Stimulated activated CD8-positive, alpha-beta memory T cell treated with anti-CD3 and anti-CD28 coated beads, Interleukin-15, amount 100 ng/mL, for 1 hour (primary cell): ENCODE measurements at places on chromosomes 3 and 15.
A peak's percentile ranks its signal among the peaks of the same experiment; 100 is the strongest.

DNA sequence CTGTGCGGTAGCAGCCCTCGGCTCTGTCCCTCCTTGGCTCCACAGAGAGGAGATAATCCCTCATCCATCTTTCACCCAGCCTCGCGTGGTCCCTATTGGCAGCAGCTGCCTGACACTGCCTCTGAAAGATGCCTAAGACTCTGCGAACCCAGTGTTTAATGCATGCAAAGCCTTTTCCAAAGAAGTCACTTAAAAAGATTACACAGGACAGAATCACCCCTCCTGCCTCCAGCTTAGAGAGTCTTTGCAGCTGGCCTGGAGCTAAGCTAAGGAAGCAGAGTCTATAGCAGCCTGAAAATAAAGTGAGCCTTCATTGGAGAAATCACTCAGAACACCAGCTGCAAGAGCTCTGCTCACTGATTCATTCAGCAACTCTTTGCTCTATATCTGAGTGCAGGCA is 247.2 kb downstream of the SHQ1 start:
- no peak for DNase-seq

- no peak for DNase-seq
Measured at GRCh38 chr3:124635169-124635539, 95.1 kb upstream of the UMPS start.

DNA sequence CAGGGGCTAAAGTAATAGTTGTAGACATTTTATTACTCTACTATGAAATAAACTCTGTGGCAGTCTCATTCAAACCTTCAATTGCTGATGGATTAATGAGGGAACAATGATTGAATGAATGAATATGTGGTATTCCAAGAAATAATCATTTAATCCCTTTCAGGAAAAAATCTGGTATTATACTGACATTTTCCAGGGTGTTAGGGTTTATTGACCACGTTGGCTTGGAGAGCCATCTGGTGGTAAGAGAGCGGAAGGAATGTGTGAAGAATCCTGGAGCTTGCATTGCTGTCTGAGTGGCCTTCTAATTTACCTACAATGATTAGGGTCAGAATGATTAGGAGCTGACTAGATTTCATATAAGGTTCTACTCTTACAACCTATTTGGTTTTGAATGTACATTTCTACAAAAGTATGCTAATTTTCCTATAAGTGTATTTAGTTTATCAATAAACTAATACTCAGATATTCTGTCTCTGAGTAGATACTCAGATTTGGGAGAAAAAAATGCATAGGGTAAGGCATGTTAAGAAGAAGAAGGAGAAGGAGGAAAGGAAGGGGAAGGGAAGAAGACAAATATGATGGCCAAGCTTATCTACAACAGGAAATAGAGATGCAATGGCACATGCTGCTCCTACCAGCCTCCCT is 249.9 kb downstream of the ROBO1 start:
- no peak for DNase-seq

- DNase-seq = no peak
Measured at GRCh38 chr3:183868796-183869195, 15.9 kb downstream of the PARL start.

DNA sequence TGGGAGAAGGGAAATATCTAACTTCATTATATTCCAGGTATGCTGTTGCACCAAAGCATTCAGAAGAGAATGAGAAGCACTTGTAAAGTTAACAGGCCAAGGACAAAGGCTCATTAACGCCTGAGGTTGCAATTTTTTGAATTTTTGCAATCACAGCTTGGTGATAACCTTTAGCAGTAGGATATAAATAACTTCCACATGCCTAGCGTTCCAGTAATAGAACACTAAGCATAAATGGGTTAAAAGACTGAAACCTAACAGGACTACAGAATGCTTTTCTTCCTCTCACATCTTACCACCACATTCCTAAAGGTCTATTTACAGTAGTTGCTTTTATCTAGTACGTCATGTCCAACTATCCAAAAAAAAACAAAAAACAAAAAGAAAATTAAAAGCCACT is 57.4 kb upstream of the IMPG2 start:
- no peak for DNase-seq

DNA sequence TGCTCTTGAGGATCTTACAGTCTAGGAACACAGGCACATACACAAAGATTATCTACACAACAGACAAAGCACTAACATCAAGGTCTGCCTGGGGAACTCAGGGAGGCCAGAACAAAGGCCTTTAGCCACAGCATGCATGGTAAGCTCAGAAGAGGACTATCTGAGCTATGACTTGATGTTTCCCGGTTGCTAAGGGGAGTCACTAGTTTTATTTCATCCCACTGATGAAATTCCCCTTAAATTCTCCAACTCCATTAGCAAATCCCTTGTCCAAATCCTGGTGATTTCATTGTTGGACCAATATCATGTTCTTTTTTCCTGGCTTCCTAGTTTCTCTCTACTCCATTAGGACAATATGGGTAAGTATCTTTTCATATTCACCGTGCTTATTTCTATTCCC is 23.3 kb downstream of the FBN1 start:
- no peak for DNase-seq

DNA sequence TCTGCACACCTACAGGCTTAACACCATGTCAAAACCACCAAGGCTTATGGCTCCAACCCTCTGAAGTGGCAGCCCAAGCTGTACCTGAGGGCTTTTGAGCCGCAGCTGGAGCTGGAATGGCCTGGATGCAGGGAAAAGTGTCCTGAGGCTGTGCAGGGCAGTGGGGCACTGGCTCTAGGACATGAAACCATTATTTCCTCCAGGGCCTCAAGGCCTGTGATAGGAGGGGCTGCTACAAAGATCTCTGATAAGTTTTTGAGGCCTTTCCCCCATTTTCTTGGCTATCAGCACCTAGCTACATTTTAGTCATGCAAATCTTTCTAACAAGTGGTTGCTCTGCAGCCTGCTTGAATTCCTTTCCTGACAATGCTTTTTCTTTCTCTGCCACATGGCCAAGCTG is 37.6 kb downstream of the SPATA16 start:
- DNase-seq = no peak

DNA sequence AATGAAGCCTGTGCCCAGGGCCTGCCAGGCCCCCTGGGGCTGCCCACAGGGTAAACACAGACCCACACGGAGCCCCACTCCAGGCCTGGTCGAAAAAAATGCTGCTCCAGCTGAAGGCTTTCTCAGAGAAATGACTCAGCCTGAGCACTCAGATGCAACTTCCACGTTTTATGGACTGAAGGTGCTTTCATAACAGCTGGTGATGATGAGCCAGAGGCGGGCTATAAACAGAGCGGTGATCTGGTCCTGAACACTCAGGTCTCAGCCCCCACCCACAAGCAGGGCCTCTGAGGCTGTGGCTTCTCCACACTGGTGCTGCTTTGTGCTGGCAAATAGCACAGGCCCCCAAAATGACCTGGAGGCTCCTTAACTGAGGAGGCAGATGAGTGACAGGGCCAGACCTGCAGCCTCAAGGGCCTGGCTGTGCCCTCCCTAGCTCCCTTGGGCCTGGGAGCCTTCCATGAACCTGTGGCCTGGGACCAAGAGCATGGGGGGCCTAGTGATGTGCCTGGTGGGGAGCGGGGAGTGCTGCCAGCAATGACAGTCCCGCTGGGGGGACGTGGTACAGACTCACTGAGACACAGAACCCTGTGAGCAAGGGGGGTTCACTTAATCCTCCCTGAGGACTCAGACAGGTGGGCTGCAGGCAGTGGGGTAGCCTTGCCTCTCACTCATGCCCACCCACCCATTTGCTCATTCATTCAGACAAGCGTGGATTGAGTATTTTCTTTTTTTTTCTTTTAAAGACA is 23.0 kb upstream of the FURIN start:
- no peak for DNase-seq

DNA sequence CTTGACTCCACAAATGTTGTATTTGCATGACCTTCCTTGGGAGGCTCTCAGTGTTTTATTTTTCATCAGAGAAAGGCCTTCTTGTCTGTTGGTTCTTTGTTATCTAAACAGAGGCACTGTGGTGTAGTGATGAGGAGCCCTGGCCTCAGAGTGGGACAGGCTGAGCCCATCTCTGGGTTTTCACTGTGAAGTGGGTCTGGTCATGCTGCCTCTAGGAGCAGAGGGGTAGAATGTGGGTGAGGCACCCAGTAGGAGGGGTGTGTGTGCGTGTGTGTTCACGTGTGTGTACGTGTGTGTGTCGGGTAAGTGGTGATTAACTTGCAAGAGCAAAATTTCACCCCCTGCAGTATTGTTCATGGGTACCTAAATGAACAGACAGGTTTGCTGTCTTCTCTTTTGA is 14.4 kb downstream of the KLF13 start:
- DNase-seq = no peak

DNA sequence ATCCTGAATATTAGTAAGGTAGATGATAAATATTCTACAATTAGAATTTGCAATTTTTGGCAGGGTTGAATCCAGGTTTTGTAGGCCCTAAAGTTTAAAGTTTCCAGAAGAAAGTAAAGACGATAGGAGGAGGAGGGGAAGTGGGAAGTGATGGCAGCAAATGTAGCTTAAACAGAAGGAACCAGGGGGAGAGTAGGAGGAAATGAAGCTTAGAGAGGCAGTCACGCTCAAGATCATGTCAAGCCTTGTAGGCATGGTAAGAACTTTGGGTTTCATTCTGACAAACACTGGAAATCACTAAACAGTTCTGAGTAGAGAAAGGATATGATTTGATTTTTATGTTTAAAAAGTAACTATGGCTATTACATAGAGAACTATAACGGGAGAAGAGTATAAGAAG is 63.9 kb downstream of the NR2E3 start:
- DNase-seq = no peak

GRCh38 chr15:46496491-46497115 is 861.8 kb downstream of the SQOR start:
- DNase-seq = no peak

DNA sequence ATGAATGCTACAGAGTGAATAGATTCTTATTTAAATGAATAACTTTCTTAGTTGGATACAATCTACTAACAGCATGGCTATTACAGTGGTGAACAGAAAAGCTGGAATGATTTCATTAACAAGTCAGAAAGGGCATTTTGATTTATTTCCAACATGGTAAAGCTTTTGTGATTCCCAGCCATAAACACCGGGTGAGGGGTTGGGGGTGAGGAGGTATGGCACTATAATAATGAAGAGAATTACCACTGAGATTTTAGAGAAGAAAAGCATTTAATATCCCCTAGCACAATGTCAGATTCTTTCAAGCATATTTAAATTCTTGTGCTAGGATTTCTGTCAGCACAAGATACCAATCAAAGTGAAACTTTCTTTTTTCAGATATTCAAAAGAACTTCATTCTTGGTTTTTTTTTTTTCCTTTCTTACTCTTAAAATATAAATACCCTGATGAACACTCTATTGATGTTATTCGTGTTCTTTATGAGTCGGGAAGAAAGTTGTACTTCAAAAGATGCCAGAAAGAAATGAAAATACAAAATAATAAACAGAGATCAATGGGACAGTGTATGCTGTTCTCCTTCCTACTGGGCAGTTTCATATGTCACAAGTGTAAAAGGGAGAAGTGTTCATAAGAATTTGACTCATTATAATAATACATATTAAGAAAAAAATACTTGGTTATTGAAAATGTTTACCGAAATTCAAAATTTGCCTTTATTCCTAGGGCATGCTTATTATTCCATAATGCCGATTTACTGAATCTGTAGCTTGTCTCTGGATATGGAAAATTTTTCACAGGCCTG is 522.8 kb downstream of the CADM2 start:
- DNase-seq = no peak

DNA sequence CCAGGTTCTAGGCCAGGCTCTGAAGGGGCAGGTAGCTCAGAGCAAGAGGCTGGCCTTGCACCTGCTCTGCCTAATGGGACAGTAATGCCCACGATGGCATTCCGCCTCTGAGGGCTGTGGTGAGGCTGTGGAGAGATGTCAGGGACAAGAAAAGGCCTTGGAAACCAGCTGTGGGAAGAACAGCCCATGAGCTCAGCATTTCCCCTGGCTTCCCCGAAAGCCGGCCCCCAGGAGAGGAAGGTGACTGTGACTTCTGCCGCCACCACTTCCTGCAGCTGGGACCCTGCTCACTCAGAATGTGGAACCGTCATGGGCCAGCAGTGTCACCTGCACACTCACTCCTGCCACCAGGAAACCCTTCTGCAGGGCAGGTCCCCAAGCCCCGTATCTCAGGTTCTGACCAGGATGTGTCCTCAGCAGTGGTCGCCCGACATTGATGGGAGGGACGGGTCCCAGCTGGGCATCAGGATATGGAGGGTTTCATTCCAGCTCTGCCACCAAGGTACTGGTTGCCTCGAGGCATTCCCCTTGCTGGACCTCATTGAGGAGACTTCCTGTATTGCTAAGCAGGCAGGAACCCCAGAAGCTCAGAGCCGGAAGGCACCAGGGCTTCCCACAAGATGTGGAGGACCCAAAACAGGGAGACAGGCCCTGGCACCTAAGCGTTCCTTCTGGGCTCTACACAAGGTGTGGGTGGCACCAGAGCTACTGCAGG is 30.7 kb downstream of the SEMA7A start:
- DNase-seq = peak; percentile 48

GRCh38 chr3:13111873-13112520 is 38.8 kb upstream of the IQSEC1 start:
- DNase-seq = no peak

DNA sequence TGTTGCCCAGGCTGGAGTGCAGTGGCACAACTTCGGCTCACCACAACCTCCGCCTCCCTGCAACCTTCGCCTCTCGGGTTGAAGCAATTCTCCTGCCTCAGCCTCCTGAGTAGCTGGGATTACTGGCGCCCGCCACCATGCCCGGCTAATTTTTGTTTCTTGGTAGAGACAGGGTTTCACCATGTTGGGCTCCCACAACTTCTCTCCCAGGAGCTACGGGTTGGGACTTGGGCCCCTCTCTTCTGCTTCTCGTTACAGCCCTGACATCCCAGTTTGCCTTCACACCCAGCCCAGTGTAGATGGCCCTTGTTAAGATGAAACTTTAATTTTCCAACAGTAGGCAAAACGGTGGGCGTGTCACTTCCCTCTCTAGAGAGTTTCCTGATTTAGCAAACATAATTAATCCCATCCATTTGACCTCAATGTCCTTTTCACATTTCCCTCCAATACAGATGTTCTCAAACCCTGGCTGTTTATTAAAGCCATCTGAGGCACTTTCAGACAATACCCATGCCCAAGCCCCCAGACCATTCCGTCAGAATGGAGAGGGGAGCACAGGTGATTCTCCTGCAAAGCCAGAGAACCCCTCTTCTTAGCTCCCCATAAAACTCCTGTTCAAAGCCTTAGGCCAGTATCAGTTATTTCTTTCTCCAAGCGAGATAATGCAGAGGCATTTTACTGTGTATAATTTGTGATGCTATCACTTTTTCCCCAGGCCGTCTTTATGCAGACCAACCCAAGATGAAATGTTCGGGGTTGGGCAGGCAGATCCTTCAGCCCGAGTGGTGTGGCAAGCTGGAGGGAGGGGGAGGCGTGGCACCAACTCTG is 245.7 kb downstream of the XXYLT1 start:
- no peak for DNase-seq
